Caki2 (cell line): ENCODE measurements at places on chromosomes 7 and 10. TPM values are rescaled to one million over a fixed set of nuclear protein-coding genes. Genes with fewer than 3 reads are reported as not detected.

The NKX2-3 gene
- 0.46 and 2.5 TPM in 2 replicates for total RNA-seq

DNA sequence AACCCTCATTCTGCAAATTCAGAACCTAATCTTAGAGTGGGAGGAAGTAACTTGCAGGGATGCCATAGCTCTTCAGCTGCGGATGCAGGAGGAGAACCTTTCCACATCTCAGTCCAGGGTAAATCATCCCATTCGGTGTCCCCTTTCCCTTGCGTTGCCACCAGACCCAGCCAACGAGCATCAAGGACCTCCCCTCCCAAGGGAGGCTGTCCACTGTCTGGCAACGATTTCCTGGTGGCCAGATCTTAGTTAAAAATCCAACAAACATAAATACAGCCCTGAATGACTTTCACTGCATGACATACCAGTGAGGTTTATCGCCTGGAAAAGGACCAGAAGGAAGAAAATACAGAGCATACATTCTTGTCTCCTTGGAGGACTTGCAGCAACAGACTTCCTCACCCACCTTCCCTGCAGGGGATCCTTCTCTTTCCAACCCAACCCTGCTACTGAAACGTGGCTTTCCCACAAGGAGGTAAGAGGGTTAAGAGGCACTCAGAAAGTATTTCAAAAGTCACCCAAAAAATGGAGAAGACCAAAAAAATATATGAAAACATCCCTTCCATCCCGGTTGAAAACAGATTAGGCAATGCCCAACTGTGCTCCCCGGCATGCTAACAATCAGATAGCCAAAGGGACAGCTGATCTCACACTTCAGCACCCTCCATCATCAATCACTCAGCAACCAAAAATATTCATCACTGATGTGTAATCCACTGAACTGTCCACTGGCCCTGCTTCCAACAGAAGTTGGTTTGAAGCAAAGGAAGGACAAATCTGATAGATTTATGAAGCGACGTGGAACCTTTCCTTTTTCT lies 206.6 kb downstream of the TNS3 start:
- DNase-seq: peak; percentile 61

GRCh38 chr10:21926949-21927348 lies 76.6 kb downstream of the DNAJC1 start:
- DNase-seq: peak; percentile 70

GRCh38 chr10:96585736-96586418 lies 935 bp downstream of the TM9SF3 start:
- DNase-seq: peak; percentile 19

GRCh38 chr10:59271160-59271559 lies 91.2 kb downstream of the FAM13C start:
- no peak for DNase-seq

The TMEM270 gene
- total RNA-seq: 1.7 TPM in 1 of 2 replicates, not detected in the other

DNA sequence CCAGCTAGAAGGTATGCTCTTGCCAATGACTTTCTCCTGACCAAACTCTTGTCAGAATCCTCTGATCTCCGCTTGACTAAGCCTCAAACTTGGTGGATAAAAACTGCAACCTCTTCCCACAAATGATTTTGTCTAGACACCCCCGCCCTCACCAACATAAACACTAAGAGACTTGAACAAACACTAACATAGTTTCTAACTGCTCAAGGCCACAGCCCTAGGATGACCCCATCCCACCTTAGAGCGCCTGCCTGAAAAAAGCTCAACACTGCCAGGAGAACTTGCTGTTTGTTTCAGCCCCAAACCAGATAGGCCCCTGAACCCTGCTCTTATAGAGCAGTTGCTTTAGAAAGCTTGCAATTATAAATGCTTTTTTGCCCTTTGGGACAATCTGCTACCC lies 71.8 kb downstream of the LRRN3 start:
- no peak for DNase-seq

DNA sequence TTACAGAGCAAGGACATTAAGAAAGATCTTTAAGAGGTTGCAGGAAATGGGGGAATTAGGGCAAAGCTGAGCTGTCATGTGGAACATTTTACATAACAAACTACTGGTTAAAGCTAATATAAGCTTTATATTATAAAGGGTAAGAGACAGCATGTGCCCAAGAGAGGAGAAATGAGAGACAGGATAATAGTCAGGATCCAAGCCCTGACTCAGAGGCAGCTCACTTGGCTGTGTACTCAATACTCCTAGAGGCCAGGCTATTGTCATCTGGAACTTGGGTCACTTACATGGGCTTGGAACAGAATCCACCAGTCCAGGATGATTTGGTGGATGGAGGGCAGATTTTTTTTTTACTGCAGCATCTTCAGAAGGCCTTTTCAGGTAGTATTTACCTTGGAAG lies 418.6 kb upstream of the ZMIZ1 start:
- DNase-seq: no peak

- no peak for DNase-seq
Observed at GRCh38 chr10:58695022-58695421, 182.3 kb downstream of the BICC1 start.

DNA sequence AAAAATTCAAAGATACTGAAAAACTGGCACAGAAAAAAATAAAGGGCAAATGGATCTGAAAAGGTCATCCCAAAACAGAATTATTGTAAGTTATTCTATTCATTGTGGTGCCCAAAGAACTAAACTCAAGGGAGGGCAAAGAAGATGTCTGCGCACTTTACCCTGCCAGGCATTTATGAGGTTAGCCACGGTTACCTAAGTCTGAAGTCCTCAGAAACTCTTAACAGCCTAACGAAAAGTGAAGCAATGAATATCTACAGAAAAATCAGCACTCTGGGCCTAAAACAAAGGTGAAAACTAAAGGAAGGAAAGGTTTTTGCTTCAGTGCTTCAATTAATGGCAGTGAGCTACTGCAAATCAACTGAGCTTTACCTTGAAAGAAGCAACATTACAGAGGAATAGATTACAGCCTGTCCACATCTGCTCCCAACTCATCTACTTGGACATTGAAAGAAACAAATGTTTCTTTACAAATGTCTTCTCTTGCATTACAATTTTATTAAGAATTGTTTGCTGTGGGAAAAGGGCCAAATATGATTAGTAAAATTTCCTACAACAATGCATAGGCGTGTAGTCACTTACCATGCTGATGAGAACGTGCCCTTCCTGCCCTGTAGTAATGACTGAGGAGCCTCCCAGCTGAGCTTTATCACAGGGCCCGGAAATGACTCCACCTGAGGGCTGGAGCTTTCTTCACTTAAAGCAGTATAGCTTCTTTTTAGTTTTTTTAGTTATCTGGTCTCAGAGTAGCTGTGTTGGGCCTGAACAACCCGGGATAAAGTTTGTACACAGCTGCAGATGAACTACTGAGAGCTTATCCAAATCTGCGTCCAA lies at the start of gene TUBAL3:
TSS of gene TUBAL3 (minus strand) at position 621 of the 834 bp plus-strand sequence. CDS start at position 585, 36 bp downstream.
- no peak for DNase-seq

DNA sequence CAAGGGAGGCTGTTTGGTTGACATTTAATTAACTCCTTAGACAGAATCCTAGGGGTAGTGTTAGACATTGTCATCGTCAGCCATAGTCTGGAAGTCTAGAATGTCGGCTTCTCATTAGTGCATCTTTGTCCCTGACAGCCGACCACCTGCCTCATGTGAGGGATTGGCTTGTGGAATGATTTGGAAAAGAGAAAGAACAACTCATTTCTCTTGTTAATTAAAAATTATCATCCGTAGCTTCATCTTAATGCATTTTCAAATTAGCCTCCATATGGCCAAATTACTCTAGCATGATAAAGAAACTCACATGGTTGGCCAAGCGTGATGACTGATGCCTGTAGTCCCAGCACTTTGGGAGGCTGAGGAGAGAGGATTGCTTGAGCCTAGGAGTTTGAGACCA lies 97.7 kb upstream of the PARD3 start:
- DNase-seq: no peak

DNA sequence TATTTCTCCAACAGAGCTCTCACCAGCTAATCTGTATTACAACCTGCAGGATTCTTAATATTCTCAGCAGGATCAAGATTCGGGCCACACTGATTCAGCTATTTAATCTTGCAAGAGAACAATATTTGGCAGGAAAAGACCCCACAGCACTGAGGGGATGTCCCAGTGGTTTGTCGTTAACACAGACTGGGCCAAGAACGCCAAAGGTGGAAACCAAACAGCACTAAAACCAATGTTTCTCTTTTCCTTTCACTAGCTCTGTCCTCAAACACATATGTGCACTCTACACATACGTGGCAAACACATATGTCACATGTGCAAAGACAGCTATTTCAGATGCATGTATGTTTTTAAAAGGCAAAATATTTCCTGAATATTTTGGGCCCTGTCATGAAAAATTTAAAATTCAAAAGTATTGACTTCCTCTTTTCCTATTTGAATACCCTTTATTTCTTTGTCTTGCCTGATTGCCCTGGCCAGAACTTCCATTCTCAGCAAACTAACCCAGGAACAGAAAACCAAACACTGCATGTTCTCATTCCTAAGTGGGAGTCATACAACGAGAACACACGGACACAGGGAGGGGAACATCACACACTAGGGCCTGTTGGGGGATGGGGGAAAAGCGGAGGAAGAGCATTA lies 51.7 kb upstream of the NEBL start:
- DNase-seq: no peak

- DNase-seq: no peak
Observed at GRCh38 chr7:28990200-28990960, 32.2 kb upstream of the TRIL start.

The SEMA3A gene
- 10.2 and 26.6 TPM in 2 replicates for total RNA-seq

DNA sequence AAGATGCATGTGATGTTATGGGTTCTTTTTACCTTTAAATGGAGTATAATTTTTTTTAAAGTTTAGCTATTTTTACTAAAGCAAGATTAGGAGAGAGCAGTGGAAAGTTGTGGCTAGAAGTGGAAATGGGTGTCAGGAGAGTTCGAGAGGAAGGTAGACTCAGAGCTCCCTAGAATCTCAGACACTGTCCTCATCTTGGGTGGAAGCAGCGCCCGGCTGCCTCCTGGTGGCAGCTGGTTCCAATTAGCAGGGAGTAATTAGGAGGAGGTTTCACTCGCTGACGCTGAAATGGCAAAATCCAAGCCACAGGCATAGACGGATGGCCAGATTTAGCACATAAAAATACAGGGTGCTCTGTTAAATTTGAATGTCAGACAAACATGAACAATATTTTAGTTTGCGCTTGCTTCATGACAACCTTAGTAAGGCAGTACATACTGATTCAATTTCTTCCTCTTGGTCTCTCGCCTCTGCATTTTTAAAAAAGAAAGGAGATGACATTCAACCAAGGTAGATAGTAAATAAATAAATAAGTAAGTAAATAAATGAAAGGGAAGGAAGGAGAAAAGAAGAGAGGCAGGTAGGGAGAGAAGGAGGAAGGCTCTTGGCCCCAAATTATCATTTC lies 58.5 kb downstream of the LGI1 start:
- peak; percentile 51 for DNase-seq

The ZRANB1 gene
- 12.2 and 13.6 TPM in 2 replicates for total RNA-seq

DNA sequence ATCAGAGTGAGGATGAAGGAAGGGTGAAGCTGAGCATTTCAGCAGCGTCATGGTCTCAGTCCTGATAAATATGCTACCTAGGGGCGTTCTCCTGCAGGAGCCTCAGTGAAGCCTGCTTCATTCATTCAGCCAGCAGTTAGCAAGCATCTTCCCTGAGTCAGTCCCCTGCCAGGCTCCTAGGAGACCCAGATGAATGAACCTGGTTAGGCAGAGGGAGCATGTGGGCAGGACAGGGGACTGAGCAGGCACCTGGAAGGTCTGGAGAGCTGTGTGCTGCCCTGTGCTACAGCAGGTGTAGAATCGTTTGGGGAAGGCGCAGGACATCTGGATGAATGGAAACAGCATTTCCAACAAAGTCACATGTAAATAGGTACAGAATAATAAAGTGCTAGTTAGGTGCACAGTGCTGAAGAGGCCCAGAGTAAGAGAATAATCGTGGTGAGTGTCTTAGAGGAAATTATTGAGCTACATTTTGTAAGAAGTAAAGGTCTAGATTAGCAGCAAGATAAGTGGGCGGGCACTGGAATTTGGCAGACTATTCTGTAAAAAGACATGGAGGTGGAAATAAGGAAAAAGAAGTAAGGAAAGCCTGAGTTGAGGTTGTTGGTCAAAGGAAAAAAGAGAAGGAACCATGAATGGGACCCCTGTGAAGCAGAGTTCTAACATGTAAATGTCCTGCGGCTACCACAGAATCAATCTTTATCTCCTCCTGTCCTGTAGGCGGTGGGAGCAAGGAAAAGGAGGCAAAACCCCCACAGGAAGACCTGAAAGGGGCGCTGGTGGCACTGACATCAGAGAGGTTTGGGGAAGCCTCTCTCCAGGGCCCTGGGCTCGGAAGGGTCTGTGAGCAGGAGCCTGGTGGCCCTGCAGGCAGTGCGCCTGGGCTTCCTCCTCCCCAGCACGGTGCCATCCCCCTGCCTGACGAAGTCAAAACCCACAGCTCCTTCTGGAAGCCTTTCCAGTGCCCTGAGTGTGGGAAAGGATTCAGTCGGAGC lies 12.0 kb downstream of the ZSCAN25 start:
- no peak for DNase-seq

DNA sequence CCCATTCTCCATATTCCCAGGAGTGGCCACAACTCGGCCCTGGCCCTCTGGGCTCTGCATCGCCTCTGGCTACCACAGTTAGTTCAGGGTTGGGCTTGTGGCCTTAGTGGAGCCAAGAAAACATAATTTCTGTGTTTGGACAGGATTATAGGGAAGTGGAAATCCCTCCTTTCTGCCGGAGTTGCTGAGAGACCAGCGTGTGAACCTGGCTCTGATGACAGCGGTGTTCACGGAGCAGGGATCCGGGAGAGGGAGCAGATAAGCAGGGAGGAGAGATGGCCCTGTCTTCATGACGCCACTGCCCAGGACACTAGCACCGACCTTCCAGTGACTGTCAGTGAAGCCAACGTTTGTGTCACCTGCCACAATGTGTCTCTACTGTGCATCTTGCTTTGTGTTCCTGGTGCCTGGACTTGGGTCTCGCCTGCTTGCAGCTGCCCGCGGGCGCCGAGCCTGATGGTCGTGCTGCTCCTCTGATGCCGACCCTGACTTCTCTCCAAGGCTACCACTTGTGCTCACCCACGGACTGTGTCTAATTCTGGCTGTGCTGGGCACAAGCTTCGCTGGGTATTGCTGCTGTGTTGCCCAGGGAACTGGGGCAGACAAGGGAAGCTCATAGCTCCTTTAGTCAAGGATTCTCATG lies 67.0 kb upstream of the VIPR2 start:
- DNase-seq: no peak

GRCh38 chr7:12137283-12137682 lies 73.8 kb upstream of the TMEM106B start:
- no peak for DNase-seq

DNA sequence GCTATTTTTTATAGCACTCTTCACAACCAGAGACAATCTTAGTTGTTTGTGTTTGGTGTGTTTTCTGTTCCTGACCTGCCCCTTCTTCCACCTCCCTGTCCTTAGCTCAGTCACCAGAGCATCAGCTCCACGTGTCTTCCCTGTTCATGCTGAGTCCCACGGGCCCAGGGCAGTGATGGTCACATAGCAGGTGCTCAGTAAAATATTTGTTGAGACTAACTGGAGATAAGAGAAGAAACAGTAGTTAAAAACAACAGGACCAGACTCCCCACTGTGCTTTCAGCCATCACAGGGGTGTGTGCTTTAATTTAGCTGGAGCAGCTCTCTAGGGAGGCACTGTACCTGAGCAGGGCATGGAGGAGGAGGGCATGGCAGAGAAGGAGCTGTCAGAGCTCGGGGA lies 307.3 kb upstream of the ZNF32 start:
- DNase-seq: no peak

GRCh38 chr10:5615316-5615715 lies 51.1 kb downstream of the ASB13 start:
- no peak for DNase-seq

- peak; percentile 48 for DNase-seq
Observed at GRCh38 chr10:101889256-101890210, 45.9 kb upstream of the KCNIP2 start.

The TMEM213 gene
- not detected in 2 replicates for total RNA-seq
